Fibroblast of skin of right quadriceps (primary cell): ENCODE measurements at places on chromosomes 11 and 22.

- DNase-seq = peak; percentile 74
These were observed 2.4 kb upstream of the RANGAP1 start for GRCh38 chr22:41288245-41288946.

DNA sequence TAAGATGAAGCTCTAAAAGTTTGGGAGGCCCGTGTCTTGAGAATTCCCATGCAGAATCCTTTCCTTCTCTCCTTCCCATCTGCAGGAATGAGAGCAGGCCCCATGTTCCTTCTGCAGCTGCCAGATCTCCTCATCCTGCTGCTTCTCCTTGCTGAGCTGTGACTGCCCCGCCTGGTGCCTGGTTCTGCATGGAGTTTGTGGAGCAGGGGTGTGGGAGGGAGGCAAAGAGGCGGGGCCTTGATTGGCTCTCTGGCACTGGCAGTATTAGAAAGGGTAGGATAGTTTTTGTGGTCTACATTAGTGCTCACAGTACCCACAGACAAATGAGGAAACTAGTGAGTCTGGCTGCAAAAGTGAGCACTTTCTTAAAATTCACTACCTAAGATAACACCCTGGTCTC is 91.1 kb upstream of the CLPB start:
- no peak for DNase-seq

DNA sequence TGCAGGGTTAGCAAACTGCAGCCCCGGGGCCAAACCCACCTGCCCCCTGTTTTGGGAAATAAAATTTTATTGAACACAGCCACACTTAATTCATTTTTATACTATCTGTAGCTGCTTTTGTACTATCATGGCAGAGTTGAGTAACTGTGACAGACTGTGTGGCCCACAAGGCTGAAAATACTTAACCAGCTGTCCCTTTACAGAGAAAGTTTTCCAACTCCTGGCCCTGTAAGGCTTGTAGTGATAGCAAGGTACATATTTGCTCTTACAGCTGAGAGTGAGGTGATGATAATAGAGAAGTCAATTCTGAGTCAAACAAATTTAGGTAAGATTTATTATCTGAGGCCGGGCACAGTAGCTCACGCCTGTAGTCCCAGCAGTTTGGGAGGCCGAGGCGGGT is 87.4 kb upstream of the SLC6A5 start:
- no peak for DNase-seq

DNA sequence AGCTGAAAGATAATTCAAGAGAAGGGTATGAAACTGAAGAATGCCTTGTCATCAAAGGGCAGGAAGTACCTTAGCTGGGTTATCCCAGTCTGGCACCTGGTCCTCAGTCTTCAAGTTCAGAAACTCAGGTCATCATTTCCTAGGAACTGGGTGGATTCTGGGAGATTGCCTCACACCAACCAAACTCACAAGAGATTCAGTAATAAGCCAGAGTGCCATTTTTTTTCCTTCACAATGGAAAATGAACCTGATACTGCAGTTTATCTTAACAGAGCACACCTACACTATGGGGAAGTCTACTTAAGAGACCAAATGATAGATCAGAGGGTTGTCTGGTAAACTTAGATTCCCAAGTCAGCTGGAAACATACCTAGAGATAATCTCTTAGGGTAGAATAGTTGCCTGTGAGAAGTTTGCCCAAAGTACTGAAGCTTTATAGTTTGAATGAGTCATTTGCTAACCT is 3.8 kb upstream of the BUD13 start:
- no peak for DNase-seq

GRCh38 chr11:34798985-34799384 is 117.2 kb downstream of the APIP start:
- no peak for DNase-seq

GRCh38 chr11:83401506-83402225 is 115.5 kb upstream of the CCDC90B start:
- no peak for DNase-seq

DNA sequence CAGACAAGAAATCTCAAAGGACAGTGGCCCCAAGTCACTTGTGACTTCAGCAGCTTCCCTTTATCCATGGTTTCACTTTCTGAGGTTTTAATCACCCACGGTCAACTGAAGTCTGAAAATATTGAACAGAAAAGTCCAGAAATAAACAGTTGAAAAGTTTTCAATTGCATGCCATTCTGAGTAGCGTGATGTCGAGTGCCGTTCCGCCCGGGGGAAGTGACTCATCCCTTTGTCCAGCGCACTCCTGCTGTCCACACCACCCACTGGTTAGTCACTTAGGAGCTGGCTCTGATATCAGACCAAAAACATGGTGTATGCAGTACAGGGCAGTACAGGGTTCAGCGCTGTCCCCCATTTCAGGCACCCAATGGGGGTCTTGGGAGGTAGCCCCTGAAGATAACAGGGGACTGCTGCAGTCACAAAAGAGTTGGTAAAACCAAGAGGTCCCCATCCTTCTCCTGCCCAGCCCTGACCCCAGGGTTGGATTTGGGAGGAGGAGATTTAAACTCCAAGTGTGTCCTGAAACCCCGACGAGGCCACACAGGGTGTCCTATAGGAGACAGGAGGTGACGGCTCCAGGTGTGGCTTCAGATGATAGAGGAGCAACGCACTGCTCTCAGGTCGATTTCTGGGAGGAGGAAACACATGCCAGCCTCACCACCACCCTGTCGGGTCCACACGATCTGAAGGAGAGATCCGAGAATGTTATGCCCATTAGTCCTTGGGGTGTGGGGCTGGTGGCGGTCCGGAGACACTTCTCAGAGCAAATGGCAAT is 390.1 kb downstream of the CTTN start:
- peak; percentile 8 for DNase-seq

DNA sequence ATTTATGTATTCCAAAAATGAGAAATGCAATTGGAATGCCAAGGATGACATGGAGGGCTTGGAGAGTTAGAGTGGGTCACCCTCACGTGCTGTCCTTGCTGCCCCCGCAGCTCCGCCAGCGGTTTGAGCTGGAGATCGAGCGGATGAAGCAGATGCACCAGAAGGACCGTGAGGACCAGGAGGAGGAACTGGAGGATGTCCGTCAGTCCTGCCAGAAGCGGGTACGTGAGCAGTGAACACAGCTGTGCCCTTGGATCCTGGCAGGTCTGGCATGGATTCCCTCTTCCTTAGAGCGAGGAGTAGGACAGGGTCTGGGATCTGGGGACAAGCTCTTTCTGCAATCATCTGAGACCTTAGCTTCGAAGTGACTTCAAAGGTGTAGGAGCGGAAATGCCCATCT is 166.2 kb downstream of the MYO18B start:
- DNase-seq = no peak

DNA sequence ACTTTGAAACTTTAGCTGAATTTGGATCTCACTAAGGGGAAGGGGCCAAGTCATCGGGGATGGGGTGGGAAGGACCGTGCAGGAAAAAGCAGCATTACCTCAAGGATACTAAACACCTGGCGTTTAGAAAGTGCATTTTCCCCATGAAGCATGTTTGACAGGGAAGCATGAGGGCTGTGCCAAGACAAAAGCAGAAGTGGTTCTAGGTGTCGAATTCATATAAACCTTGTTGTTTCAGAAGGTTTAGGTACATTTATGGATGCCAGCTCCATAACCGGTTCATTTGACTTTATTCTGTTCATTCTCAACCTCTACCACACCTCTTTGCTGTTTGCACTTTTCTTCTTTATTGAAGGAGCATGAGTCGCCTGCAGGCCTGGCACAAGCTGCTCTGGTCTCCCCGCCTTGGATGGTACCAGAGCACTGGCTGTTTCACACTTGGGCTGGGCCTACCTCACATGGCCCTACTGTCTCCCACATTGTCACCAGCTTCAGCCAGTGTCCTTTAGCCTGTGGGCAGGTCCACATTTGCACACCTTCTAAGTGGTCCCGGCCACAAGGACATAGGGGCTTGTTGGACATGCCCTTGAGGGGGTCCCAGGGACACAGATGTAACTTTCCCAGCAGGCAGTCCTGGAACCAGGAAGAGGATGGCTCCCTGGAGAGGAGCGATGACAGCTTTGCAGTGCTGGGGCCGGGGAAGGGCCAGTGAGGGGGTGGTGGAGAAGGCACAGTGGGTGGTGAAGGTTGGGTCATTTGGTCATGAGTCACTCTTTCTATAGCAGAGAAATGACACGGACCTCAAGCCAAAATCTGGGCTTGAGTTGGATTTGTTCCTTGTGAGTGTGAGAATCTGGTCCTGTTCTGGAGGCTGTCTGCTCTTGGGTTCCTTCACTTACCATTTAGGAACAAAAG is 3.2 kb upstream of the ST14 start:
- DNase-seq = peak; percentile 38

GRCh38 chr11:3205261-3206155 is 13.1 kb downstream of the MRGPRG start:
- DNase-seq = no peak

DNA sequence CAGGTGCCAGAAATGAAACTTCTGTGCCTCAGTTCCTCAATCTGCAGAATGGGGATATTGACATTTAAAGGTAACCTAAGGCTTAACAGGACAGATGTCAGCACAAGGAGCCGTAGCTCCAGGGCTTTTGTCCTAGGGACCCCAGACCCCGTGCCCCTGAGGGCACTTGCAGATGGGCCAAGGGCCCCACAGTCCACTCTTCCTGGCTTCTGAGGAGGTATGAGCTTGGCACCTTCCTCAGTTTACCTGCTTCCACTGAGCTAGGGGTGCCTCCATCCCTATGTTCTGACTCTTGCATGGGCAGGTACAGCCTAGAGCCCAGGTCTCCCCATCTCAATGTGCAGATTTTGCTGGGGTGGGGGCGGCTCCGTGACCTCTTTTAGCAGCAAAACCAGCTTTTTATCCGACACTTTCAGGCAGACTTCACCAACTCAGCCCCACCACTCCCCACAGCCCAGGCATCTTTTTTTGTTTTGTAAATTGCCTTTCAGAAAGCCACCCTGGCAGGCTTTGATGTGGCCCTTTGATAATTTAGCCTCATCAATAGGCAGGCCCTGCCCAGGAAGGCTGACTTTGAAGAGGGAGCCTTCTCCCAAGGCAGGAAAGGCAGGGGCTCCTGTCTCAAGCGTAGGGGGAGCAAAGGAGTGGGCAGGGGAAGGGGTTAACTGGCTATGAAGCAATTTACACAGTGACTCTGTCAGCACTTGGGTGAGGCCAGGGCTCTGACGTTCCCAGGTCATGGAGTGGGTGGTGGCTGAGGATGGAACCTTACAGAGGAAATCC is 23.7 kb upstream of the FGF3 start:
- no peak for DNase-seq

- no peak for DNase-seq
These were observed at the start of gene MLC1 for GRCh38 chr22:50085211-50085972. TSS of gene MLC1 (minus strand) at chr22:50085426. CDS start at chr22:50084902, 524 bp downstream.

GRCh38 chr11:69051381-69052342 is 2.9 kb downstream of the TPCN2 start:
- no peak for DNase-seq

DNA sequence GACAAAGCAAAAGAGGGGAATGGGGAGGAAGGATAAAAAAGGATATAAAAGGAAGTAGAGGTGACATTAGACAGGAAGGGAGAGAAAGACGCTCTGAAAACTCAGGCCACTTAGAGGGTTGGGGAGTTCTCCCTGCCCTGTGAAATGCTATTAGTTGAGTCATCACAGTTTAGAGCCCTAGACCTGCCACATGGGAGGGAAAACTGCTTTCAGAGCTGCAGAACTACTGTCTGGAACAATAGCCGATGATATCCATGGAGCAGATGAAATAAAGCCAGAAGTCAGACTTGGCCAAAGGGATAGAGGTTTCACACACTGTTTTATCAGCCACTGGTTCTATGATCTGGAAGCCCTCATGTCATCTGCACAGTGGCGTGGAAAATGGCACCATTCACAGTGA is 157.9 kb downstream of the NCAM1 start:
- DNase-seq = peak; percentile 23

- peak; percentile 72 for DNase-seq
These were observed 41.8 kb downstream of the MAP6 start for GRCh38 chr11:75626889-75627529.

- DNase-seq = peak; percentile 47
These were observed 25.5 kb downstream of the DKK3 start for GRCh38 chr11:11982975-11983374.

DNA sequence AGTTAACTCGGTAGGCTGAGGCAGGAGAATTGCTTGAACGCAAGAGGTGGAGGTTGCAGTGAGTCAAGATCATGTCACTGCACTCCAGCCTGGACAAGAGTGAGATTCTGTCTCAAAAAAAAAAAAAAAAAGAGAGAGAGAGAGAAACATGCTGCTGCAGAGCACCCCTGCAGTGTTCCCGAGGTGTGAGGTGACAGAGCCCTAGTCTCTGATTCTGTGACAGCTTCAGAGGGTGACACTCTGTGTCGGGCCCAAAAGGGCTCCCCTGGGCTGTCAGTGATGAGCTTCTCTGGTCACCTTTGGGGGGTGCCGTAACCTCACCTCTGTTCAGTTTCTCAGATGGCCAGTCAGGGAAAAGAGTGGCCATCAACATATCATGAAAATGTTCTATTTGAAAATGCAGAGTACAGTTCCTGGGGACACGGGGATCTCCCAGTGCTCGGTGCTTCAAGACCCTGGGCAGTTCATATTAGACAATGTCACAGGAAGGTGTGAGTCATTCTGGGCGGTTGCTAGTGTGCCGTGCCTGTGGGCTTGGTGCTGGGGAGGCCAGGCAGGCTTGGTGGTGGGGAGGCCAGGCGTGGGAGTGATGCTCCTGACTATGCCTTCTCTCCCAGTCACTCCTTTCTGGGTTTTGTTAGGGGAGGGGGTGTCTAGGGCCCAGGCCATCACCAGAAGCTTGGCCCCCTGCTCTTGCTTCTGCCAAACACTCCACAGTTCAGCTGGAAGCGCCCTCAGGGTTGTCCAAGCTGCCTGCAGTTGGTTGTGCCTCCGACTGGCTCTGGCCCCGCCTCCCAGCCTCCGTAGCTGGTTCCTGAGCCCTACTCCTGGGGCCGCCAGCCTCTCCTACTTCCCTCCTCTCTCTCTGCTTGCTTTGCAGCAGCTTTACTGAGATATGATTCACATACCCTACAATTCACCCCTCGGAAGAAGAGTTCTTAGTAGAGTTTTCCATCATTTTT is 52.5 kb upstream of the CLDN5 start:
- peak; percentile 18 for DNase-seq

GRCh38 chr11:104369761-104370160 is 205.8 kb upstream of the PDGFD start:
- peak; percentile 6 for DNase-seq

DNA sequence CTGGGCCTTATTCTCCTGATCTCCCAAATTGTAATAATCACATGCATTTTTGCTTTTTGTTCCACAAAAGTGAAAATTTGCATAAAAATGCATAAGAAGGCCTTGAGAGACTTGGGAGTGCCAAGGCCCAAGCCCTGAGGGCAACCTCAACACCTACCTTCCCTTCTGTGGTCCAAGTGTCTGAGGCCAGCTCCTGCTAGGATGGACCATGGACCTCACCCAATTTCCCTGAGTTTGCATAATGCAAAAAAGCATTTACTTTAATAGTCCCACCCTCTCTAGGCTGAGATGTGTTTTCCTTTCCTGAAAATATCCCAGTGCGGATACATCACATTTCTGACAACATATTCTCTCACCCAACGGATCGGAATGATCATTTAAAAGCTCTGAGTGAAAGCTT is 194.1 kb upstream of the TENM4 start:
- no peak for DNase-seq
